ENCODE measurements at places on chromosomes 1 and 21.

GRCh38 chr21:27190601-27191000, 223.7 kb upstream of the ADAMTS5 start:
- DNase-seq = no peak

DNA sequence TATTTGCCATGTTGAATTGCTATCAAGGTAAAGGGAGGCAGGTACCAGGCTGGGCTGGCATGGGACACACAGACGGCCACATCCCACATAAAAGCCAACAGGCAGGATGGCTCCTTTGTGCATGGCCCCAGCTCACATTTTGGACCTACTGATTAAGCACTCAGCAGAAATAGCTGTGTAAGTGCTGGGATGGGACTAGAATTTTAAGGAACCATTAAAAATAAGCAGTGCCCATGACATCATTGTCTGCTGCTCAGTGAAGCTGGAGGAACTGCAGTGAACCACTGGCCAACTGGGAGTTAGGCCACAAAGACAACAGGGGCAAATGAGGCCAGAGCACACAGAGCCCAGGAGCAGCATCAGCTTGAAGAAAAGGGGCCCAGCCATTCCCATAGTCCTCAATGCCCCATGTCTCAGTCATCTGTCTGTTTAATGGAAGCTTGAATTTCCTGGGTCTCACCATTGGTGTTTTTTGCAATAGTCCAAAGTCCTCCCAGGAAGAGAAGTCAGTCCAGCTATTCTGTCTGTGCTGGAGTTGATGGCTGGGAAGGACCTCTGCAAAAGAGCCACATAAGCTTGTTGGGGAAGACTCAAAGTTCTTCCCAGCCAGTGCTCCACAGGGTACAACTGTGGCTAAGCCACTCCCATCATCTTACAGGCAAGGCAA, 45.3 kb upstream of the TNR start:
- peak; percentile 41 for DNase-seq

DNA sequence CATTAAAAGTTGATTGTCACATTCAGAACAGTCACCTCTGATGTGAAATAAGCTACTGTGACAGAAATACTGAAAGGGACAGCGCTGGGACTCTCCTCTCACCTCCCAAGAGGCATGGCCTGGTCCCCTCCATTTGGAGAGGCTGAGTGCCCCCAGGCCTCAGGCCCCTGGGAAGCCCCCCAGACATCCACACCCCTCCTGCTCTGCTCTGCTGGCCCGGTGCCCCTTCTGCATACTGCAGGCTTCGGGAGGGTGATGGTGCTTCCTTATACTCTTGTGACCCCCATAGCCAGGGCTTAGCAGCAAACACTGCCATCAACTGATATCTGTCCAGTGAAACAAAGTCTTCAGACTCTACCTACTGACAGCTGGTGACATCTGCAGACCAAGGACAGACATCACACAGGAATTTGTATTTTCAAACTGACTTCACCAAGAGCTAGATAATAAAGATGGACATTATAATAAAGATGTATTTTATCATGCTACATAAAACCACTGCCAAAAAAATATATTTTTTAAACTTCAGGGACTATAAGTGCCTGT, 36.9 kb downstream of the C2CD2 start:
- DNase-seq = no peak

DNA sequence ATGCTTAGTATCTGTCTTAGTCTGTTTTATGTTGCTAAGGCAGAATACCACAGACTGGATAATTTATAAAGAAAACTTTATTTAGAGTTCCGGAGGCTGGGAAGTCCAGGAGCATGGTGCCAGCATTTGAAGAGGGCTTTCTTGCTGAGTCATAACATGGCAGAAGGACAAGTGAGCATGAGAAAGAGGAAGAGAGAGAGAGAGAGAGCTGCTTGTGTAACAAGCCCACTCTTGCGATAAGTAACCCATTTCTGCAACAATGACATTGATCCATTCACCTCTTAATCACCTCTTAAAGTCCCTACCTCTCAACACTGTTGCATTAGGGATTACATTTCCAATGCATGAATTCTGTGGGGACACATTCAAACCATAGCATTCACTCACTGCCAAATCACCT, 11.7 kb upstream of the MYOCOS start:
- no peak for DNase-seq

DNA sequence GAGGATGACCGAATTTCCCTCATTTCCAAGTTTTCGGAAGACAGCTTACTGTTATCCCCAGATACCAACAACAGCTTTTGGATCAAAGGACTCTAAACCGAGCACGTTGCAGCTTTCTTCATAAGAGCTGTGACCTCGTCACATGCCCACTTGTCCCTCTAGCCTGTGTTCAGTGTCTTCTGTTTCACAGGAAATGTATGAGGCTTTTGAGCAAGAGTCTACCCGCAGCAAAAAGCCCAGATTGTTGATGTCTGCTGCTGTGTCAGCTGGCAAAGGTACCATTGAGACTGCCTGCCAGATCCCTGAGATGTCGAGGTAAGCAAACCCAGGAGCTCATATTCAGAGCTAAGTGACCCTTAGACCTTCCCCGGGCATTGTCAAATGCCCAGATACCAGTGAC, 24.1 kb downstream of the CHI3L2 start:
- no peak for DNase-seq

- DNase-seq = peak; percentile 78
These were observed at the start of gene BACE2 for GRCh38 chr21:41167348-41168342. BACE2 (plus strand) TSS chr21:41168160; CDS start chr21:41168264, 104 bp downstream.

GRCh38 chr21:33949516-33950430, 34.2 kb upstream of the ATP5PO start:
- no peak for DNase-seq

GRCh38 chr1:178470411-178470960, 26.3 kb downstream of the CLEC20A start:
- DNase-seq = no peak

DNA sequence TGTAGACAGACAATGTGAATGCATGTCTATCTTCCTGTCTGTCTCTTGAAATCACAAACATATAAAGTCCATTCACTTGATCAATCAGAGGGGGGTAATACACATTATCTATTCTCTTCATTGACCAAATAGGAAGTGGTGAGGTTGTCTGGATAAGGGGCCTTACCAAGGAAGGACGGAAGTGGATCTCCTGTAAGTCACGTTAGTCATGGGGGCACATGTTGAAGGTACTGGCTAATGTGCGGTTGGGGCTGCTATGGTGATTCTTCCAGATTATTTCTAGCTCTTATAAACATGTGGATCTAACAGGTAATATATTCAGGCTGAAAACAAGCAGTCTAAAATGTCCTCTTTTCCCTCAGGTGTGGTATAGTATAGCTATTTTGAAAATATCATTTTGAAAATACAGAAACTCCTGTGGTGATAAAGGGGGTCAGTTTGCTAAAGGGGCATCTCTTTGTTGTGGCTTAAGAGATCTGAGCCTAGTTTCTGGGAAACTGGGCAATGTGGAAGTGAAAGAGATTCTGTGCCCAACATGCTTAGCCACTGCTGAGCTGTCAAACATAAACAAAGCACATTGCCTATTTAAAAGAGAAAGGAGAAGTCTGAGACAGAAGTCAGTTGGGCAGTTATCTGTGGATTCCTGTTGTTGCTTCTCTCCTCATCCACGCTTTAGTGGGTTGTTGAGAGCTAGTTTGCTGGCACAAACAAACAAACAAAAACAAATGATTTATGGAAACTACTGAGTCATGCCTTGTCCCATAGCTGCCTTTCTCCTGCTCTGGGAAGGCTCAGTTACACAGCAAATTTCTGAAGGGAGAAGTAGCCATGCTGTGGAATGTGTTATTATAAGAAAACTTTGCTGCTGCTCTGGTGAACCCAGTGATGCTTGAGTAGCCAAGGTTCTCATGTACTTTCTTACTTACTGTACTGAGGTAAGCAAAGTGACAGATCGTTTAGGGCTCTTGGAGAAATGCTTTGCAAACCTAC, 166.9 kb downstream of the HLX start:
- DNase-seq = no peak

DNA sequence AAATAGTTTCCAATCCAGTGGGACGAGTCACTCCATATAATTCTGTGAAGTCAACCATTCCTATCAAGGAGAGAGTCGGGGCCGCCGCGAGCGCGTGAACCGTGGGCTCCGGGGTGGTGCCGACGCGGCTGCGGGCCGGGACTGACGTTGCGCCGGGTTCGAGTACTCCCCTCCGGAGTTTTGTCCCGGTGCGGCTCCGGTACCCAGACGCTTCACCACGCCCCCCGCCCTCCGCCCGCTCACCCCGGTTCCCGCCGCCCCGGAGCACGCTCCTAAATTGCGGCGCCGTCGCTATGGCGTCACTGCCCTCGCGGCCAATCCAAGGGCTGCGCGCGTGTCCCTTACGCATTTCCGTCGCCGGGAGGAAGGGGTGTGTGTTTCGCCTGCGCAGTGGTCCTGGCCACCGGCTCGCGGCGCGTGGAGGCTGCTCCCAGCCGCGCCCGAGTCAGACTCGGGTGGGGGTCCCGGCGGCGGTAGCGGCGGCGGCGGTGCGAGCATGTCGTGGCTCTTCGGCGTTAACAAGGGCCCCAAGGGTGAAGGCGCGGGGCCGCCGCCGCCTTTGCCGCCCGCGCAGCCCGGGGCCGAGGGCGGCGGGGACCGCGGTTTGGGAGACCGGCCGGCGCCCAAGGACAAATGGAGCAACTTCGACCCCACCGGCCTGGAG, at the start of gene ATAD3B:
TSS of gene ATAD3B (plus strand) at position 377 of the 664 bp plus-strand sequence. CDS start at position 497, 120 bp downstream.
- peak; percentile 98 for DNase-seq

- peak; percentile 5 for DNase-seq
These were observed 86.0 kb upstream of the GNG4 start for GRCh38 chr1:235735621-235736020.

- DNase-seq = no peak
These were observed 10.6 kb downstream of the TNFRSF1B start for GRCh38 chr1:12177156-12177998.

DNA sequence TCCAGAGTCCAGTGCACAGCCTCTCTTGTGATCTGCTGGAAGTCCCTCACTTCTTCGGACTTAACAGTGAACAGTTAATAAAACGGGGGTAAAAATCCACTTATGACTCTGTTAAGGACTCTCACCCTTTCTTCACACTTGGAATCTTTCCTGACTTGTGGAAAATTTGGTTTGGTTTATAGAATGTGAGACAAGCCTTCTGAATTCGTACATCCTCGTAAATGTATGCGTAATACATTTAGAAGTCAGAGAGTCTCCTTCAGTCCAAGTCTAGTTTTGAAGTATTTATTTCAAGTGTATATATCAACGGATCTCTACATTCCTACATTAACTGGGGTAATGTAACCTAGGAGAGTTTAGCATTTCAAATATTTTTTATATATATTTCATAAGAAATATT, 270.4 kb downstream of the KCNJ6 start:
- DNase-seq = no peak

GRCh38 chr1:45393718-45394302, 53.6 kb upstream of the MUTYH start:
- no peak for DNase-seq

- no peak for DNase-seq
These were observed 50.9 kb downstream of the SLC37A1 start for GRCh38 chr21:42564561-42564971.

DNA sequence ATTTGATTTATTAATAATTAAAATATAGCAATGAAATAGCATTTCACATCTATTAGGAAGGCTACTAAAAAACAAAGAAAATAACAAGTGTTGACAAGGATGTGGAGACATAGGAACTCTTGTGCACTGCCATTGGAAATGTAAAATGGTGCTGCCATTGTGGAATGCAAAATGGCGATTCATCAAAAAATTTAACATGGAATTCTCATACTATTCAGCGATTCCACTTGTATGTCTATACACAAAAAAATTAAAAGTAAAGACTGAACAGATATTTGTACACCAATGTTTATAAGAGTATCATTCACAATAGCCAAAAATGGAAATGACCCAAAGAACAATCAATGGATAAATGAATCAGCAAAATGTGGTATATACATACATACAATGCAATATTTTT, 101.3 kb upstream of the S1PR1 start:
- DNase-seq = no peak

DNA sequence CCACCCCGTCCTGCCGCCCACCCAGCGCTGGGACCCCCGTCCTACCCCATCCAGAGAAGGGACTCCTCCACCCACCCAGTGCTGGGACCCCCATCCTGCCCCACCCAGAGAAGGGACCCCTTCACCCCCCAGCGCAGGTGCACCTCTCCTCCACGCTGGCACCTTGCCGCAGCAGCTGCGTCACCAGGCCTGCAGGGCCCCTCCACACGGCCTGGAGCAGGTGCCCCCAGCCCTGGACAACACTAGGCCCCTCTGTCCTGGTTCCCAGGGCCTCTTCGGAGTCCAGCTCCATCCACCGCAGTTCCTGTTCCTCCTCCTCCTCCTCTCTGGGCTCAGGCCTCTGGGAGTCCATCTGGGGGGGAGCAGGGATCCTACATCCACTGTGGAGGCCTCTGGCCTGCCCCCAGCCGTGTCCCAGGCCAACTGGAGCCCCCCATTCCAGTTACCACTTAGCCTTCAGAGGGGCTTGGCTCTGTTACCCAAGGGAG, 378 bp downstream of the ANKRD65 start:
- DNase-seq = no peak

DNA sequence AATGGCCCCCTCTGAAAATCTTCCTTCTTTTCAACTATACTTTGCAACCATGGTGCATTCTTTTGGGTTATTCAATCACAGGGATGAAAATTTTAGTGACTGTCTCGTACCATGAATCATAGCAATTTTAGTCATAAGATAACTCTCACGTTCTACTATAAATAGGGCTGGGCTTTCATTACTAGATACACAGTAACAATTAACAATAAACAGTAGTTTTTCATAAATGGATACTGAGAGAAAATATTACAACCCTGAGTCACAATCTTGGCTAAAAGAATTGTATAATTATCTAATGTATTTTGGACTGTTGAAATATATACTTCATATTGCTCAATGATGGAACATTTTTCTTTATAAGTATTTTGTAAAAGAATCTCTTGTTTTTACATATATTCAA, 96.1 kb downstream of the TEX35 start:
- no peak for DNase-seq

GRCh38 chr1:19720973-19721372, 56.3 kb downstream of the HTR6 start:
- DNase-seq = no peak

GRCh38 chr1:248823517-248824001, 2.2 kb downstream of the SH3BP5L start:
- no peak for DNase-seq

DNA sequence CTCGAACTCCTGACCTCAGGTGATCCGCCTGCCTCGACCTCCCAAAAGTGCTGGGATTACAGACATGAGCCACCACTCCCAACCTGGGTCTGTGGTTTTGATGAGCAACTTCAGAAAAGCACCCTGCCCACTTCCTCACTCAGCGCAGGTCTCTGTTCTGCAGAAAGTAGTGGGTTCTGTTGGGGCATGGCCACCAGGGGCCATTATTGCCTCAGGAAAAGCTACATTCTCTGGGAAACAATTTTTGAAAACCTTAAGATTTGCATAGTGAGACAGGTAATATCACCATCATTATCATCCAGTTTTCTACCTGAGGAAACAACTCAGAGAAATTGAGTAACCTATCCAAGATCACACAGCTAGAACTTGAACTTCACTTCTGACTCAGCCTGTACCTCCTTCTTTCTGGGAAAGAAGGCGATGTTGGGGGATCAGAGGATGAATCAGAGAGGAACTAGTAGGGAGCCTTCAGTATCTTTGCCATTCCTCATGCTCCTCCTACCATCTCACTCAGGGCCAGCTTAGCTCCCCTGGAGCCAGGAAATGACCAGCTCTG, 7.1 kb upstream of the NES start:
- DNase-seq = no peak
